ENCODE measurements at places on chromosomes 2 and 18. TPM values are rescaled to one million over a fixed set of nuclear protein-coding genes. Genes with fewer than 3 reads are reported as not detected.

Gene CPO
- not detected for total RNA-seq

Gene RUFY4
- 1.3 TPM for total RNA-seq

Gene GAL3ST2
- 5.3 TPM for total RNA-seq

Gene LYG1
- 2.4 TPM for total RNA-seq

Gene NEUROD1
- total RNA-seq = not detected

Gene GALNT13
- total RNA-seq = not detected

DNA sequence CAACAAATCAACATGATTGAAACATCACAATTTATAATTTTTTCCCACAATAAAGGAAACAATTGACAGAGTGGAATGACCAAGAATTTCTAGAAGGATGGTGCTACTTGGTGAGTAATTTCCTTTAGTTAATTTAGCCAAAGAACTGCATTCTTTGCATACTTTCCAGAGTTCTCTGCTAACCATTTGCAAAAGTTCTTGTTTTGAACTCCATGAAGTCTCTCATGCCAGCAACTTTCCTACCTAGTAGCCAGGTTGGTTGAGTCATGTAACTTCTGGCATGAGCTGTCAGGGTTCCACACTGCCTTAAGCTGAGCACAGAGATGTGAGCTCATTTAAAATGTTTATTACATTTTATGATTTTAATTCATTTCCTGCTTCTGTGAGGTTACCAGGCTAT is 539.6 kb downstream of the PID1 start:
- peak; percentile 19 for DNase-seq

DNA sequence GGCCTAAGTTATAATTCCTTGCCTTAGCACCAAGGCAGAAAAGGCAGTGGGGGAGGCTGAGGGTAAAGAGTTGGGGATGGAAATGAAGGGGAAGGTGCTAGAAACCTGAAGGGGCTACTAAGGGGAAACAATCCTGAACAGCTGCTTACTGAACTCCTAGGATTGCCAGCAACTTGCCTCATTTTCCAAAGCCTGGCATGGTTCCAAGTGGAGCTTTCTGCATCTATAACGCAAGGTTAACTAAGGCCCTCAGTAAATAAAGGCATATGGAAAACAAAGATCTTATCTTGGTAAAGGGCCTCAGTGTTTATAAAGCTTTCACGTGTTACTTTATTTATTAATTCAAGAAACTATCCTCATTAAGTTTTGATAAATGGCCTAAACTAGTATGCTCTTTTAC is 10.9 kb downstream of the MEP1B start:
- DNase-seq = peak; percentile 10

DNA sequence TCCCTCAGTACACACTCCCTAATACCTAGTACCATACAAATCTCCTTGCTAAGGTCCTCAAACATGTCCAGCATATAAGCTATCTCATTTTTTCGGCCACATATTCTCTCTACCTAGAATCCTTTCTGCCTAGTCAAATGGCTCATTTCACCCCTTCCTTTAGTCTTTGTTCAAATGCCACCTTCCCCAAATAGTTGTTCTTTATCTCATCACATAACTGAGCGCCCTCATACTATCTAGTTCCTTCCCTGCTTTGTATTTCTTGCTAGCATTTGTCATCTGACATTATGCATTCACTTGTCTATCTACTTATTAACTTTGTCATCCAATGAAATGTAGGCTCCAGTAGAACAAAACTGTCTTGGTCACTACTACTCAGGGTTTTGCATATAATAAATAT is 35.5 kb downstream of the RPRD1A start:
- no peak for DNase-seq

GRCh38 chr18:34242739-34243138 is 18.0 kb upstream of the NOL4 start:
- DNase-seq = no peak
